ENCODE measurements at places on chromosomes 7 and 10.

DNA sequence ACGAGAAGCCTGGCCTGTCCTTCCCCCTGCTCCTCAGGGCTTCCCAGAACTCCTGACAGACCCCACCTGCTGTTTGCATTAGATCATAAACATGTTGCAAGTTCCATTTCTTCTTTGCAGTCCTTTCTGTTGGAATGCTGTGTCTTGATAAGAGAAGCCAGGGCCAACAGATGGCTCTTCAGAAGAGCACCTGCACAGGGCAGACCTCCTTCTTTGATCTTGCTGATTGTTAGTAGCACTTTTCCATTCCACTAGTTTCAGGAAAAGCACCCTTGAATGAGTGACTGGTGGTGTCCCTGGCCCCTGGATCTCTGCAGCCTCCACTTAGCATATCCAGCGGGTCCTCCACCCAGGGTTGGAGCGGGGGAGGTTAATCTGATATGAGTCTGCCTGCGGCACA, 243.2 kb downstream of the GFRA1 start:
- DNase-seq: no peak

DNA sequence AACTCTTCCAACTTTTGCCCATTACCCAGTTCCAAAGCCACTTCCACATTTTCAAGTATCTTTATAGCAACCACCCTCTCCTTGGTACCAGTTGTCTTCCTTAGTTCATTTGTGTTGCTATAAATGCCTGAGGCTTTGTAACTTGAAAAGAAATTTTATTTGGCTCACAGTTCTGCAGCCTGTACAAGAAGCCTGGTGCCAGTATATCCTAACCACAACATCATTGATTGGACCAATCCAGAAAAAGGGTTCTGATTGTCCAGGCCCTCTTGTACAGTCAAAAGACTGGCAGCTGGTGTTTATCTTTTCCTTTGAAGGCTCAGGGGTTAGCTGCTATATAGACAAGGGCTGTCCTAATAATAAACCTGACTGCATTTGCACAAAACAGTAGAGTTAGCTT, 21.1 kb upstream of the ABCC2 start:
- no peak for DNase-seq

DNA sequence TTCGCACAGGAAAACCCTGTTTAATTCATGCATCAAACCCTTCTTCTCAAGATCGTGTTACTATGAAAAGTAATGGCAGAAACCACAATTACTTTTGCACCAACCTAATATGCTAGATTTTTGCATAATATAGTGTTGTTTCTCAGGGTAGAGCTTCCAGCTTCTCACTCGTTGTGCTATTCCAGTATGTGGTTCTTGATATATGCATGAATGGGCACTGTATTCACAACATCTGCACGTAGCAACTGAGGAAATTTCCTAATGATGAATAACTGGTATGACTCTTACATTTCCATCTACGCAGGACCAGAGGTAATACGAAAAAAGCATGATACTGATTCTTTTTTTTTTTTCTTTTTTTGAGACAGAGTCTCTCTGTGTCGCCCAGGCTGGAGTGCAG, 326.6 kb upstream of the GALNT17 start:
- no peak for DNase-seq

DNA sequence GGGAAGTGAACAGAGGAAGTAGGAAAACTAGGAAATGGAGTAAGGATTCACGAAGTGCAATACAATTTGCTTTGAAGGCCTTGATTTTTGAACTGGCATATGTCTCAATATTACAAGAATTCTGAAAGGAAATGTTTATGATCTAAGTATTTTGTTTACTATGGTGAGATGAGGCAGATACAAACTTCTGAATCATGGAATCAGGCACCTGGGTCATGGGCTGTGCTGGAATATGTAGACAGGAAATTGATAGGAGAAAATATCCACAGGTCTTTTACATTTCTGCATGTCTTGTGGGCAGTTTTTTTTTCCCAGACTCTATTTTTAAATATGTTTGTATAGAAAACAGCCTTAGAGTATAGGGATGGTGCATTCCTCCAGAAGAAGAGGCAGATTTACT, 117.1 kb downstream of the PPP1R3A start:
- DNase-seq: no peak

DNA sequence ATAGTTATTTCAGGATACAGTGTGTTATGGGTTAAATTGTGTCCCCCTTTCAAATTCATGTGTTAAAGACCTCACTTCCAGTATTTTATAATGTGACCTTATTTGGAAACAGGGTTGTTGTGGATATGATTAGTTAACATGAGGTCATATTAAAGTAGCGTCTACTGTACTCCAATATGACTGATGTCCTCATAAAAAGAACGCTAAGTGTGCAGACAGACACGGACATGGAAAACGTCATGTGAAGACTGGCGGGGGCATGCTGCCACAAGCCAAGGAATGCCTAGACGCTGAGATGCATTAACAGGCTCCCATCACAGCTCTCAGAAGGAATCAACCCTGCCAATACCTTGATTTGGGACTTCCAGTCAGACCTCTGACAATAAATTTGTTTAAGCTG, 1.5 kb upstream of the WDR37 start:
- DNase-seq: no peak

DNA sequence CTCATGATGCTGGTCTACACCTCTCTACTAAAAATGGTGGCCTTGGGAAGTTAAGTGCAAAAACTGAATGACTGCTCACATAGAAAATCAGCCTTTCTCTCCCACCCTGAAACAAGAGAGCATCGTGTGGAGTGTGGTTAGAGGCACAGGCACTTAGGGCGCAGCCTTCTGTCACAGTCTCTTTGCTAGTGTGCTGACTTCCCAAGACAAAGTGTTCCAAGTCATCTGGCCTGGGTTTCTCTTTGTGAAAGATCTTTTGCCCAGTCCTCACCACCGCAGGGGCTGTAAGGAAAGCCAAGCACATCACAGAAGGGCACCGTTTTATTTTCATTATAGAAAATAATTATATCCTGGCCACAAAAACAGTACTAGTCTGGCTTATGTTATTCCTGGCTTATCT, 12.5 kb downstream of the STN1 start:
- no peak for DNase-seq

Data from NCI-H510A (cell line).